Kidney tubule cell (primary cell): ENCODE measurements at places on chromosomes 6 and 20.

- peak; percentile 36 for DNase-seq
These were observed 25.1 kb upstream of the FAM8A1 start for GRCh38 chr6:17574866-17575560.

- DNase-seq: no peak
These were observed 23.6 kb upstream of the TCFL5 start for GRCh38 chr20:62885046-62885895.

DNA sequence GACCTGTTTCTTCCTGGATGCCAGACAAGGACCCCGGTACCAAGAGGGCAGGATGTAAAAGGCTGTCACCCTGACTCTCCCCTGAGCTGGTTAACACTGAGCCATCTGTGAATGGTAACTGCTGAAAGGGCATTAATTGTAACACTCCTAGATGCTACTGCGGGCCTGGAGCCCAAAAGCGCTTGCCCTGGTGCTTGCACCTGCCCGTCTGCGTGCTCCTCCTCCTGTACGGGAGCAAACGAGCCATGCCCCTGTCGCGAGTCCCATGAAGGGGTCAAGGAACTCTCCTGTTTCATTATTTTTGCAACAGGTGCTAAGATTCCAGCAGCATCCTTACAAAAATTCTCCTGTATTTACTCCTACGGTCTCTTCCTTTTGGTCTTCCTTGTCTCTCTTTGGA, 140.0 kb upstream of the LAMA2 start:
- no peak for DNase-seq

GRCh38 chr20:48164566-48165400, 379.5 kb upstream of the SULF2 start:
- DNase-seq: no peak

DNA sequence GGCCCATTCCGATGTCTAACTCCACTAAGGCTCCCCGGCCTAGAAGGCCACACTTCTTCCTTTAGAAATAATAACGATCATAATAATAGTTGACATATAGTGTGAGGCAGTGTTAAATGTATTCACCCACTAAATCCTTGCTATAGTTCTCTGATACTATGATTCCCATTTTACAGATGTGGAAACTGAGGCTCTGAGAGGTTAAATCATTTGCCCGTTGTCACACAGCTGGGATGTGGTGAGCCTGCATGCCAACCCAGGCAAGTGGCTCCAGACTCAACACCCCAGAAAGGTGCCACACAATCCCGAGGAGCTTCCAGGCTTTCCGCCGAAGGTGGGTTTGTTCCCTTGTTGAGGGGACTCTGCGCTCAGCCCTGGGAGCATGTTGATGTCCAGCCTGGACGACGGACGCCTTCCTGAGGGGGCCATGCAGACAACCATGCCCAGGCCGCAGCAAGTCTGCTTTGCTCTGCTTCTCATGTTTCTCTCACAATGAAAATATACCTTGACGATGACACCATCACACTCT, 104.6 kb upstream of the CDYL start:
- DNase-seq: no peak

GRCh38 chr20:52922436-52922835, 49.7 kb upstream of the TSHZ2 start:
- peak; percentile 27 for DNase-seq

GRCh38 chr20:47054506-47054905, 159.9 kb downstream of the EYA2 start:
- no peak for DNase-seq

DNA sequence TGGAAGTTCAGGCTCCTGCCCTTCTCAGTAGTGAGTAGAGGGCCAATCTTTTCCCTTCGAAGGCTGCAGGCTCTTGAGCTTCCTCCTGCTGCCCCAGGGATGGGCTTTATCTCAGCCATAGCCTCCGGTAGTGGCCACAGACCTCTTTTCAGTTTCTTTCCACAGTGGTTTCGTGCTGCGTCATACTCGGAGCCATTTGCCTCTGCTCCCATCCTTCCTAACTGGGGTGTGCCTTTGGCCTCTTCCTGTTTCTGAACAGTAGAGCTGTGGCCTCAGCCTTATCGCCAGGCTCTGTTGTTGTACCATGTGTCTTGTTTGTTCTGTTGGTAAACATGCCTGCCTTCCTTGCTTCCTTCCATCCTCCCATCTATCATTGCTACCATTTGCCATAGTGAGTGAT, 54.1 kb downstream of the TULP4 start:
- DNase-seq: no peak

DNA sequence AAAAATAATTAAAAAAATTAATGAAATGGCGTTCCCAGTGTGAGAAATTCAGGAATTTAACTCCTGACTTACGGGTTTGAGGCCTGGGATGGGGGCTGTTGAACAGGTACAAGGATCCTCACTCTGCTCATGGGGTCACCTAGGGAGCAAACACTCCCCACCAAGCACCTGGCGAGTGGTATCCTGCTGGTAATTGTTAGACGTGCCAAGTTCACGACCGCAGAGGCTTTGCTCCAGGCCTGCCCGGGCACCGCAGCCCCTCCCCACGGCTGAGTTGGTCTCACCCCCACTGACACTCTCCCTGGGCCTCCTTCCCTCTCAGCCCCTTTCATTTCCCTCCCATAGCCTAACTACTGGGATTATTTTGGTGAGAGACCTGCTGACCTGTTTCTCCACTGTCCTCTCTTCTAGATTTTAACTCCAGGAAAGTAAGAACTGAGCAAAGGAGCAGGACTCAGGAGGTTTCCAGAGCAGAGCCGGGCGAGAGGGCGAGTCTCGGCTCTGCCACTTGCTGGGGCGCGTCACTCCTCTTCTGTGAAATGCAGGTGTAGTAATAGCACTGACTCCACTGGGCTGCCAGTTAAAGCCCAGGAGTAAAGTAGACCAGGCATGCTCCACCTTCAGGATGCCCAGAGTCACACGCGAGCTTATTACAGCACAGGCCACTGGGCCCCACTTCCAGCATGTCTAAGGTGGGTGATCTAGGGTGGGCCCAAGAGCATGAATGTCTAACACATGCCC, 22.8 kb downstream of the BMP7 start:
- DNase-seq: no peak

GRCh38 chr6:35426074-35426473, 26.1 kb upstream of the FANCE start:
- DNase-seq: no peak

- no peak for DNase-seq
These were observed 106.4 kb upstream of the SGK1 start for GRCh38 chr6:134424165-134424797.

- DNase-seq: no peak
These were observed 32.8 kb upstream of the CEP162 start for GRCh38 chr6:84260196-84260595.

GRCh38 chr6:79605968-79606764, 25.0 kb upstream of the SH3BGRL2 start:
- no peak for DNase-seq

DNA sequence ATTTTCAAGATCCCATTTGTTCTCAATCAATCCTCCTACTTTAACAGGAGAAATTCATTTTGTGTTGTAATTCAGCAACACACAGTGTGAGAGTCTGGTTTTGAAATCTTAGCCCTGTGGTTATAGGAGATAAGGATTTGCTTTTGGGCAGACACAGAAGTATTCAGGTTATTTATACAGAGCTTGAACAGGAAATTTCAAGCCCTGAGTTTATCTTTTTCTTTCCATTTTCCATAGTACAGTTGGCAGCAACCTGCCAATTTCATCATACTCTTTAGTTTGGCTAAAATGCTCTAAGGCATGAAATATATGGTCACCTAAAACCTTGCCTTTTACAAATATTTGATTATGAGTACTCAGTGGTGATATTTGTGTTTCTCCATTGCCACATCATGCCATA, 41.4 kb downstream of the PKIB start:
- no peak for DNase-seq

GRCh38 chr6:4801491-4802110, 25.4 kb downstream of the CDYL start:
- DNase-seq: no peak

- DNase-seq: peak; percentile 15
These were observed 37.8 kb upstream of the IGF2R start for GRCh38 chr6:159931112-159931511.

GRCh38 chr6:127352524-127352923, 9.1 kb upstream of the ECHDC1 start:
- no peak for DNase-seq

GRCh38 chr20:8627340-8628004, 441.4 kb upstream of the PLCB4 start:
- DNase-seq: no peak

GRCh38 chr20:9945408-9945807, 89.4 kb upstream of the ANKEF1 start:
- peak; percentile 53 for DNase-seq

GRCh38 chr6:34513646-34514045, 42.5 kb downstream of the SPDEF start:
- no peak for DNase-seq

GRCh38 chr6:129645830-129646579, 64.0 kb downstream of the ARHGAP18 start:
- DNase-seq: peak; percentile 48

GRCh38 chr6:150024646-150025155, 631 bp downstream of the RAET1L start:
- no peak for DNase-seq

- peak; percentile 4 for DNase-seq
These were observed 1.9 kb downstream of the L3MBTL3 start for GRCh38 chr6:130020073-130020906.

GRCh38 chr6:106082735-106083398, 3.3 kb upstream of the PRDM1 start:
- DNase-seq: peak; percentile 37
